ENCODE measurements at places on chromosomes 2 and 18. TPM values are rescaled to one million over a fixed set of nuclear protein-coding genes. Genes with fewer than 3 reads are reported as not detected.

The TACR1 gene
- total RNA-seq, result 0.16 TPM

The SPP2 gene
- total RNA-seq, result 0.16 TPM

The KLHL14 gene
- not detected for total RNA-seq

The CNNM3 gene
- 3.9 TPM for total RNA-seq

The AKAIN1 gene
- total RNA-seq, result not detected

The HRH4 gene
- under 0.01 TPM for total RNA-seq

The ZC3H8 gene
- 3.6 TPM for total RNA-seq

The ID2 gene
- total RNA-seq, result 257 TPM

The IL36G gene
- total RNA-seq, result not detected

The SPOPL gene
- 7.6 TPM for total RNA-seq

The MTCL1 gene
- 32.9 TPM for total RNA-seq

The PIEZO2 gene
- total RNA-seq, result 1.3 TPM

The TEX44 gene
- not detected for total RNA-seq

The CHST9 gene
- not detected for total RNA-seq

The TRIM43 gene
- total RNA-seq, result not detected

The CYRIA gene
- total RNA-seq, result 1.7 TPM

The GAREM2 gene
- 0.47 TPM for total RNA-seq

The IL1RN gene
- total RNA-seq, result 0.16 TPM

The RBFA gene
- total RNA-seq, result 24.7 TPM

The CPO gene
- 0.17 TPM for total RNA-seq
